Activated T-helper 1 cell treated with Interleukin-2 at 50 U/mL for 16 hours (primary cell): ENCODE measurements at places on chromosomes 2 and 18.

DNA sequence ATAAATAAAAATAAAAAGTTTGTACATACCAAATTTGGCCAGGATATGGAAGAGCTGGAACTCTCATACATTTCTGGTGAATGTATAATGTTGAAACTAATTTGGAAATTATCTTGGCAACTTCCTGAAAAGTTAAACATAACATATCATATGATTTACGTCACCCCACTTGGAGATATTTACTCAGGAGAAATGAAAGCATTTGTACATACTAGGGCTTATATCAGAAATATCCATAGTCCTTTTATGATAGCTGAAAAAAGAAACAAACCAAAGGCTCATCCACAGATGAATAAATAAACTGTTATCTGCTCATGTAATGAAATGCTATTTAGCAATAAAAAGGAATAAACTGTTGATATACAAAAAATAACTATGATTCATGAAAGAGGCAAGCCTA lies 318.2 kb upstream of the NRXN1 start:
- DNase-seq = no peak

GRCh38 chr2:134670955-134671354 lies 47.8 kb downstream of the TMEM163 start:
- DNase-seq = no peak

GRCh38 chr2:212345966-212346365 lies 192.6 kb downstream of the ERBB4 start:
- no peak for DNase-seq

DNA sequence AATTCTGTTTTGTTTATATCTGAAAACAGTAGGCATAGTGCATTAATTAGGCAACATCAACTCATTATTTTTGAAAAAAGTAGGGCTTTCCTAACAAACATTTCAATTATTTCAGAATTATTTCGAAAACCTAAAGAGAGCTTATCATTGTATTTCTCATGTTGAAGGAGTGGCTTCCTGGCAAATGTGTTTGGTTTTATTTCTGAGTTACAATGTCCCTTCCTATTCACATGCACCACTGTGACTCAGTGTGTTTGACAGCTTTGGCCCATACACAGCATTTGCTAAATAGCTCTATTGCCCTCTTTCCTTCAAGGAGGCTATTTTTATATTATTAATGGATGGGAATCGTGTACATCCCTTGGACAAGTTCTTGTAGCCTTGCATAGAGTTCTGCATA lies 205.9 kb downstream of the PTGR3 start:
- DNase-seq = no peak

- DNase-seq = no peak
Measured at GRCh38 chr2:20838016-20838415, 15.1 kb upstream of the LDAH start.

- DNase-seq = no peak
Measured at GRCh38 chr2:233967164-233967563, 50.0 kb downstream of the TRPM8 start.

DNA sequence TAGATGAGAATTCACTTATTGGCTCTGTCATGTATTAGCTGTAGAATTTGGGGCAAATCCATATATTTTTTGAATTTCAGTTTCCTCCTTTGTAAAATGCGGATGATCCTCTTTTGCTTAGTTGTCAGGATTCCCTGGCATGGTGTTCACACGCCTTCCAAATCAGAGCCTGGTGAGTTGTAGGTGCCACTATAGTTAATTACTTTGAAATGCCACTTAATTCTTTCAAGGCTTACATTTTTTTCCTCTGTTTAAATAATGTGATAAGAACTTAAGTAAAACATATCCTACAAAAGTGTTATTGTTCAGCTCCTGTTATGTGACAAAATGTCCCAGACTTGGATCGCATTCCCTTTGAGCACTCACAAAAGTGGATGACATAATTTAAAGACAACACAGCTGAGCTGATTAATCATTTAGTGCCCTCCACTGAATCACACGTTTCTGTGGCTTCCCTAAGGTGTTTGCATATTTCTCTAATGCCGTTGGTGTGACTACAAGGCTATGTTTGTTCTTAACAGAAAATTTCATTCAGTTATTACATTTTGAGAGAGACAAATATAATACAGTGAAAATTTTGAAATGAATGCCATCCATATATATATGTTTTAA lies 471.2 kb upstream of the CHST9 start:
- no peak for DNase-seq

GRCh38 chr2:174233771-174234275 lies 14.5 kb downstream of the OLA1 start:
- no peak for DNase-seq

DNA sequence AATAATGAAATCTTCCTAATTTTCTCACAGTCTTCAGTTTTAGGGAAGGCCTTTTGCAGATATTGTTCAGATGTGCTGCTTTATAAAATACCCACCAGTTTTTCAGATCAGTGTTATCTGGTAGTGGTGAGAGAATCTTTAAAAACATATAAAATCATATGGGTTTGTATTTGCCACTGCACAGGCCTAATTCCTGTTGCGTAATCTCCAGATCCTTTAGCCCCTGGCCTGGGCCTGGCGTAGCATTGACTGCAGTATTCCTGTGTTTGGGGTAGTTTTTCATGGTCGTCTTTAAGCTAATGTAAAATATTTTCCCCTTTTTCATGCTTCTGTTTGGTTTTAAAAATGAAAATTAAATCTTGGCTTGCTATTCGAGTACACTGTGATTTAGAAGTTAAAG lies 43.2 kb downstream of the TSHZ1 start:
- DNase-seq = no peak

DNA sequence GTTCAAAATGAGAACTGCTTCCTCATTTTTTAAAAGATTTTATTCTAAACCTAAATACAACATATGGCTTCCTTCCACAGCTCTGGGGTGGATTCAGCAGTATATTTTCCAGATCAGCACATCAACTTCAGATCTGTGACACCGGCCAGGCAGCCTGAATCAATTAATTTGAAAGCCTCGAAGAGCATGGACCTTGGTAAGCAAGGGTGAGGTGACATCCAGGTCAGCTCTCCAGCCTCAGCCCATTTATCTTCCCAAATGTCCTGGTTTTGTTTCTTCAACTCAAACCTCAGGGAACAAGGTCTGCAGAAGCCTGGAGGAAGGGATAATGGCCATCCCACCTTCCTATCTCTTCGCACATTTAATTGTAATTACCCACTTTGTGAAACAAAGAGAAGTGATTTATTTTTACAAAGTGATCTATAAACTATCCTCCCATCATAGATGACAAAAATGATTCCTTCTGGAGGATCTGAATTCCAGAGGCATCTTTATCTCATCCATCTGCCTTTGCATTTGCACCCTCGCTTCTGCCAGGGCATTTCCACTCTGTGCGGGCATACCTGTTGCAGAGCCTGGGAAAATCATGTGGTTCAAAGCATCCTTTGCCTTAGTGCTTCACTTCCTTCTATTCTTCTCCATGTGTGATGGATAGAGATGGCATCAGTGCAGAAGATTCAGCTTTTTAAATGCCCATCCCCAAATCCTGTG lies 489.0 kb upstream of the NRP2 start:
- DNase-seq = no peak

DNA sequence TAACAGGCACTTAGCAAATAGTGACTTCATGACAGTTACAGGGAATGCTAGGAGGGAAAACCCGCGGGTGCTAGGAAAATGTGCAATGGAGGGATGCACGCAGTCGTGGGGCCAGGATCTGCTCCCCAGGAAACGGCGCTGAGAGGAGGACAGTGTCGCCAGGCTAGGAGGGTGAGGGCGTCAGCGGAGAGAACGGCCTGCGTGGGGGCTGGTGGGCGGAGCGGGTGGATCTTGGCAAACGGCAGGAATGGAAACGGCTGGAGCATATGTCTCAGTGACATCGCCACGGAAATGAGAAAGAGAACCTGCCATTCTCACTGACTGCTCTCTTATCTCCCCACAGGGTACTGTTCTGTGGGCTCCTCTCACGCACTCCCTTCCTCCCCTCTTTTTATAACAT lies 478.5 kb upstream of the ID2 start:
- no peak for DNase-seq

DNA sequence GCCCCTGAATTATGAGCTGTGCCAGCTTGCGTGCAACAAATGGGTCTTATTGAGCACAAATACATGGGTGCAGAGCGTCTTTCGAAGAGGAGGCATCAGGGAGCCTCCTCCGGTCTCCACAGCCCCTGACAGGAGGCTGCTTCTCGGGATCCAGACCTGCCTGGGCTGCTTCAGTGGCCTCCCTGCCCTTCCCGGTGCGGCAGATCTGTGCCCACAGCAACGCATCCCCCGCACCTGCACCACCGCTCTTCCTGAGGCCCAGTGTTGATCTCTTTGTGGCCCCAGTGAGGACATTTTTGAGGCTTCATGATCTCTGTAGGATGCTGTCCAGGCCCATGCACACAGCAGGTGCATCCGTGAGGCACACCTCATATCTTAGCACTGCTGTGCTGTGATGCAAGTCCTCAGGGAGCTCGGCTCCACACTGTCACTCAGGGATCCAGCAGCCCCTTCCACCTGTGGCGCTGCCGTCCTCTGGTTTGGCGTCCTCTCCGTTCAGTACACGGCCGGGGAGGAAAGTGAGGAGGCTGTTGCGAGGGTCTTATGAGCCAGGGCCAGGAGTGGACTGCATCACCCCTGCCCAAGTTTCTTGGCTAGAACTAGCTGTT lies 17.4 kb downstream of the RTP5 start:
- DNase-seq = no peak

GRCh38 chr2:240254337-240255164 lies 114.1 kb upstream of the OTOS start:
- DNase-seq = no peak

DNA sequence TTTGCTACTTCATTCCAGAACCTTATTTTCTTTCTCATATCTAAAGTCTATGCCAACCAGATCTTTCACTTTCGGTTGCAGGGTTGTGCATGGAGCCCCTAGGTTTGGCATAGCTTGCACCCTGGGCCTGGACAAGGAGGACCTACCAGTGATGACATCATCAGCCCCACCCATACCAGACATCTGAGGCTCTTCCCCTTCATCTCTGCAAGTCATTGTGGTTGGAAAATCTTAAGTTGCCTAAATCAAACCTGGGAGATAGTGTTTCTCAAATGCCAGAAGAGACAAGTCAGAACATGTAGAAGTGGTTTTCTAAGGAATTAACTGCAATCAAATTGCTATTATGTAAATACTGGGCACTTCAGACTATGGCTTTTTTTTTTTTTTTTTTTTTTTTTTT lies 363.3 kb downstream of the ZNF516 start:
- DNase-seq = no peak
